ENCODE measurements at places on chromosomes 3 and 15.

- DNase-seq, result no peak
These were observed 172.7 kb downstream of the MEGF11 start for GRCh38 chr15:66080717-66081398.

DNA sequence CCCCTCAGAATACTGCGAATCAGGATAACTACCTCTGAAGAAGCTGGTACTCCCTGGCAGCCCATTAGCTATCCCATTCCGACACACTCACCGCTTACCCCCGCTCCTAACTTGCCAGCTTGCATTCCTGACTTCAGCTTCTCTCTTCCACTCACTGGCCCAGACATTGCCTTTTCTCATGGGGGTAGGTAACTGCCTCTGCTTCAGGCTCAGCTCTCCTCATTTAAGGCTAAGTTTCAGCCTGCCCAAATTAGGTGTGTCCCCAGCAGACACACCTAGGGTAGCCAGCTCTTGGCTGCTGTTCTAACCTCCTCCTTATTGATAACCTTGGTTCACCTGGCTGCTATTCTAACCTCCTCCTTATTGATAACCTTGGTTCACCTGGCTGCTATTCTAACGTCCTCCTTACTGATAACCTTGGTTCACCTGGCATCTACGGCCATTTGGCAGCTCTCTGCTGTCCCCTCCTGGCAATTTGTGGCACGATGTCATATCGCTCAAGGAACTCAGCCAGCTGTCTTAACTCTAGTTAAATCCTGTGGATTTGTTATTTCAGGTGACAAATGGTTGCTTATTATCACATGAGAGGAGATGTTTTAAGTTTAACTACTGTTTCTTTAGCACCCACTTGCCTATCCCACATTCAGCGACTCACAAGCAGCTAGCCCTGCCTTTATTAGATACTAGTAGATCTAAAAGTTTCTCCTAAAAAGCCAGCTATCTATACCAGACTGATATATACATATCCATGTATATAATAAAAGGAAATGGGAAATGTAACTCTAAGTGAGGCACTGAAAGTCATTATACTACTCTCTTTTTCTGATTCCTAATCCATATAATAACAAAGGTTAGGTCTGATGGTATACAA is 106.5 kb upstream of the ACP3 start:
- no peak for DNase-seq

GRCh38 chr15:73800662-73801345 is 47.7 kb upstream of the INSYN1 start:
- no peak for DNase-seq

- no peak for DNase-seq
These were observed 41.4 kb downstream of the ZPLD1 start for GRCh38 chr3:102476198-102476597.

- no peak for DNase-seq
These were observed 589.3 kb downstream of the RBMS3 start for GRCh38 chr3:29870136-29870535.
